ENCODE measurements at places on chromosomes 2 and 18.

DNA sequence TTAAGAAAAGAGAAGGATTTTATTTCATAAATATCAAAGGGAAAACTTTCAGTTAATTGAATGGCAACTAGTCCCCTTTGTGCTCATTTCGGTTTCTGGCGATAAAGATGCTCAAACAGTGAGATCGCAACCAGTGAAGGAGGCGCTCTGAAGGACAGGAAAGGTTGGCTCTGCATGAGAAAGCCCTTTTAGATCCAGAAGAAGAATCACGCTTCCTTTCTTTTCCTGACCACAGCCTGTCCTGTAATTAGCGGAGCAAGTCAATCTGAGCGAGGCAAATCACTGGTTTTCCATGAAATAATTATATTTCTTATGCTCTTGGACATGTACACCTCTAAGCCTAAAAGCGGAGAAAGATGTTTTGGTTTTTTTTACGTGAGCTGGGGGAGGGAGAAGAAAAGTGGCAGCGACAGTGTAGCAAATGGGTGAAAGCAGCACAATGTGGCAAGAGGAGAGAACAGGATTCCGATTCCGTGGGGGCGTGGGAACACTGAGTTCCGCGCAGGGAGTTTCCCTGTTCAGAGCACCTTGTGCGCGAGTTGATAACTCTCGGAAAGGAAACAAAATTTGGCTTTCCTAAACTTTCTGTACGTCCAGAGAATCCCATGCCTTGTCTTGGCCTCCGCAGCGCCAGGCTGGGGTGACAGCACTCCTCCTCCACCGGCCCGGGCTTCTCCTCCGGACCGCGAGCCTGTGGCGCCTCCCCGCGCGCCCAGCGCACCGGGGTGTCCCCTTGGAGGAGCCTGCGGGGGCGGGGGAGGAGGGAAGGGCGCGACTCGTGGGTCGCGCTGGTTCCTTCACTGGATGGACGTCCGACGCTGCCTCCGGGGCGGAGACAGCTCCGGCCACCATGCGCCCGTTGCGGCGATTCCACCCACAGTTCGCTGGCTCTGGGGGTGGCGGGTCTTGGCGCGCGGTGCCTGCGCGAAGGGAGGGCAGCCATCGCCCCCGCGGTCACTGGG, 620 bp upstream of the SLC9A2 start:
- DNase-seq, result no peak

- peak; percentile 43 for DNase-seq
Observed at GRCh38 chr2:174603280-174603679, 5.7 kb upstream of the WIPF1 start.

DNA sequence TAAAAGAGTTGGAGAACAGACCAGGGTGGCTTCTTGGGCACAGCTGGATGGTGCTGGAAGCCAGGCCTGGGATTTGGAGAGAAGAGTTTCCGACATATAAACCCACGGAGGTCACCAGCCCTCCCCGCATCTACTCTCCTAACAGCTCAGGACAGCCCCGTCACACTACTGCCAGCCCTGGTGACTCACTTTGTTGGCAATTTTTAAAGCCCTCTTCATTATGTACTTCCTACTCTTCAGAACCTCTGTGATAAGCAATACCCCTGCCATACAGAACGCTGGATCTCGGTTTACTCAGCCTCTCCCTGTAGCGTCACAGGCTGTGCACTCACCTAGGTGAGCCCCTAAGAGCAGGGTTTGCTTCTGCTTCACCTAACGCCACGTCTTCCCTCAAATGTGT, 48.1 kb downstream of the ID2 start:
- peak; percentile 29 for DNase-seq

DNA sequence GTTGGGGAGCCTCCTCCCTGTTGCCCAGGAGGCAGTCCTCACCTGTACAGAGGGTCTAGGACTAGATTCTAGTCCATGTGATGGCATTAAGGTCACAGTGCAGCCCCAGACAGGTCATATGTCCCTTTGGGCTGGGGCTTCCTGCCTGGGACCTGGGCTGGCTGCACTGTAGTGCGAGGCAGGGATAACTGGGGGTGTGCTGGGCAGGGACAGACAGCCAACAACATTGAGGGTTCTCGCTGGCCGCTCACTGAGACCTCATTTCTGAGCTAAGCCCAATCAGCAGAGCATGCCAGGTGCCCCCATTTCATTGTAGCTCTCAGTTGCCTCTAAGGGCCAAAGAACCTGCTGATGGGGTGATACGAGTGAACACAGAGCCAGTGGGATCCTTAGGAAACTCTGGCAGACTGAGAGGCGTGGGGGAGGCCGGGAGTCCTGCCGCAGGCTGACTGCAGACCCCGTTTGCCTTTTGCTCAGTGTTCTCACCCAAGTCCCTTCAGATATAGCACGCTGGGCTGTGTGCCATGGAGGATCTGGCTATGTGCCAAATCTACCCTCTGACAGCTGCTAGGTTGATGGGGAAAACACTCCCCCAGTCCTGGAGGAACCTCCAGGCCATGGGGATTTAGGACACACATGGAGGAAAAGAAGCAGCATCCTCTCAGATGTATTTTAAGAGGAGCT, 51.9 kb downstream of the DYSF start:
- no peak for DNase-seq

DNA sequence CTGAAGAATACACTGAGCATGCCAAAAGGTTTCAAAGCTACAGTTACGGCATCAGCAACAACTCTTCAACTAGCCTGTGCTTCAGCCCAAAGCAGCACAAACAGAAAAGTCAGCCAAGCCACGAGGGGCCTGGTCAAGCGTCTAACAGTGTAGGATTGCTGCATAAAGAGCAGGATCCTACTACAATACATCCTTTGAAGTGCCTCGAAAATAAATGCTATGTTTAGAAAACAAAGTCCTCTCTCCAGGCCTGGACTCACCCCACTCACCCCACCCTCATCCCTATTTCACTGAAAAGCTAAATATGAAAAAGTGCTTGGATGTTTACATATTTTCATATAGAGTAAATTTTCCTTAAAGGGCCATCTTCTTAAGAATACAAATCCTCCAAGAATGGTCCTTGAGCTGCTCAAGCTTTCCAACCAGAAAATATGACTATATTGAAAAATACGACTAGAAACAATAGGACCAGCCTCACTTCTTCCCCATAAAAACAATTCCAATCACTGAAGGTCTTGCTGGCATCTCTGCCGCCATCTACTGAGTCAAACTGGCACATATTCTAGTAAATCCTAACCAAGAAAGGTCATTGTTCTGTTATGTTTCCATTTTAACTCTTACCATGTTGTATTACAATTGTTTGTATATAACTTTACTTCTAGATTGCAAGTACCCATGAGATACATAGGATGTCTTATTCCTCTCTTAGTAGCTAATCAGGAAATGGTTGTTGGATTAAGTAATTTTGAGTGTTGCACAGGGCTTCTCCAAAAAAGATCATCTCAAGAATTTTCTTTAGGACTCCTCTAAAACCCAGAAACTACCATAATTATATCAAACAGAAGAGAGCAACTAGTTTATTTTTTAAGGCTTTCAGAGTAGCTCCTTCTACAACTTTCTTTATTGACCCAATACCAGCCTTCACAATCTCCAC, 63.6 kb downstream of the CLHC1 start:
- peak; percentile 44 for DNase-seq

- DNase-seq, result no peak
Observed at GRCh38 chr2:241665731-241666440, 20.7 kb downstream of the DTYMK start.

DNA sequence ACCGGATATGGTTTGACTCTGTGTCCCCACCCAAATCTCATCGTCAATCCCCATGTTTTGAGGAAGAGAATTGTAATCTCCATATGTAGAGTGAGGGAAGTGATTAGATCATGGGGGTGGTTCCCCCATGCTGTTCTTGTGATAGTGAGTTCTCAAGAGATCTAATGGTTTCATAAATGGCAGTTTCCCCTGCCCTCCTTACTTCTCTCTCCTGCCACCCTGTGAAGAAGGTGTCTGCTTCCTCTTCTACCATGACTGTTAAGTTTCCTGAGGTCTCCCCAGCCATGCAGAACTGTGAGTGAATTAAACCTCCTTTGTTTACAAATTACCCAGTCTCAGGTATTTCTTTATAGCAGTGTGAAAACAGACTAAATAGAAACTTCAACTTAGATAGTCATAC, 69.5 kb downstream of the SESTD1 start:
- DNase-seq, result no peak

- DNase-seq, result no peak
Observed at GRCh38 chr18:78790511-78790910, 189.1 kb upstream of the SALL3 start.

All from AG08396 (cell line).